ENCODE measurements at places on chromosomes 11 and 22.

- no peak for DNase-seq
Observed at GRCh38 chr11:72083414-72083813, 2.8 kb downstream of the LRRC51 start.

DNA sequence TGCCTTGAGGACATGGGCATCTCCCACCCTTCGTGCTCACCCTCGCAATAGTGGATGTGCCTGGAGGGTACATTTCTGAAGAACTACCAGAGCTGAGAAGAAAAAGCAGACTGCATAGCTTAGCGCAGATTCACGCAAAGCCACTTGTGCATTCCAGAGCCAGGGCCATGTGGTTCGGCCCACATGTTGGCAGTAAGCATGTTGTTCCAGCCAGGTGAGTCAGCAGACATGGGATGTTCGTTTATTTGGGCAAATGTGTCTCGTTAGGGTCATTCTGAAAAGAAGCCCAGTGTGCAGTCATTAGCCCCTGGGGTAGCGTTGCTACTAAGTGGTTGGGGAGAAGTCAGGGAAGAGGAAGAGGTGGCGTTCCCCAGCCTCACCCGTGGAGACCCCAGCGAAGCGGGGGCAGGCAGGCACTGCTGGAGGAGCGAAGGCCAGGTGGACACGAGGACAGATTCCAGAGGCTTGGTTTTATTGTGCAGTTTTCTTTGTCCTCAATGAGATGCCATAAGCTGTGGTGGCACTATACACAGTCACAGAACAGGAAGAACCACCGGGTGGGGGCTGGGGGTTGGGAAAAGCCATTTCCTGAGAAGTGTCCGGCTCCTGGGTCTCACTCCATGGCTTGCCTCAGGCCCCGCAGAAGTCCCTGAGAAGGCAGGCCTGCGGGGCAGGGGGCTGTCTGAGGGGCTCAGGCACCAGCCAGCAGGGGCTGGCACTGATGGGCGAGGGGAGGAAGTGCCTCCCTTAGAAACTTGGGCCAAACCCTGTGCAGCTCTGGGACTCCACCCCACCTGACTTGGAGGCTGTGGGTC is 5.0 kb downstream of the THY1 start:
- DNase-seq, result no peak

DNA sequence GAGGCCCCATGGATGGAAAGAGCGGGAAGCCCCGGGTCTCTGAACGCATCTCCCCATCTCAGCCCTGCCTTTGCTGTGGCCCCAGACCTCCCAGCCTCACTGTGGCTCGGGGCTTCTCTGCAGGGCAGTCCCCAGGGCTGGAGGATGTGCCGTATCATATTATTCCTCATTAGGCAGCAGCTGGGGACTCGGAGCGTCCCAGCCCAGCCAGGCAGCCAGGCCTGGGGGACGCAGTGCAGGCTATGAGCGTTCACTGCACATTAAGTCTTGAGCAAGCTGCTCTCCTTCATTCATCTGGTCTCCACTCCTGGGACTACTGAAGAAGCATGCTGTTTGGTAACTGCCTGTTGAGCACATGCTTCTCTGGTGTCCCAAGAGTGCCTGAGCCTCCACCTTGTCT is 226.8 kb upstream of the TBCEL start:
- DNase-seq, result no peak

DNA sequence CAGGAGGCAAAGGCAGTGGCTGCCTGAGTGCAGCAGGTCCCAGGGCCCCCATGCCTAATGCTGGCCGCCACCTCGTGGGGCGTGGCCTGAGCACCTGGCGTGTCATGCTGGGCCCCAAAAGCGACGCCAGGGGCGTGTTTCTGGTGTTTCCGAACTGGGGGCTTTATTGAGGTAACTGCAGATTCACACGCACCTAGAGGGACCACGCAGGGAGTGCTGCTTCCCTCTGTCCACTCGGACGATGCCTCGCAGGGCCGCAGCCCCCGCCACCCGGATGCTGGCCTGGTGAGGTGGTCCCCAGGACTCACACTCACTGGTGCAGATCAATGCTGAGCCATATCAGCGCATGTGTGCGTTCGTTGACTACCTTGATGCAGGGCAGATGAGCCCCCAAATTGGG is 736.2 kb downstream of the BRD1 start:
- DNase-seq, result no peak

- DNase-seq, result no peak
Observed at GRCh38 chr22:20533879-20534265, 26.5 kb downstream of the MED15 start.

DNA sequence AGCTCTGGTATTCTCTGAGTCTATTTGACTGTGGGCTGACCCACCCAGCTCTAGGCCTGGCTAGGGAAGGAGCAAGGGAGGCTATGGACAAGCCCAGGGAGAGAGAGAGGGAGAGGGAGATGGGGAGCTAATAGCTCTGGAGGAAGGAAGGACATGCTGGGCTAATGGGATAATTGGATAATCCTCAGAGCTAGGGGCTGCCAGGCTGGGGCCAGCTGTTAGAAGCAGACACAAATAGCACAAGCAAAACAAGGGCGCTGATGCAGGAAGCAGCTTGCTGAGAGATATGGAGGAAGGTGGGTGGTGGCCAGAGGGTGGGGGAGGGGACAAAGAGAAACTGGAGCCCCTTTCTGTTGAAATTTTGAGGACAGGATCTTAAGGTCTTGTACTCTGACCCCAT is 23.2 kb downstream of the ADORA2A start:
- no peak for DNase-seq

GRCh38 chr11:73219396-73220285 is 1.6 kb downstream of the P2RY2 start:
- DNase-seq, result no peak

- no peak for DNase-seq
Observed at GRCh38 chr11:102238391-102238821, 78.9 kb upstream of the BIRC3 start.

GRCh38 chr11:61777234-61778090 is 14.9 kb downstream of the TMEM258 start:
- DNase-seq, result no peak

DNA sequence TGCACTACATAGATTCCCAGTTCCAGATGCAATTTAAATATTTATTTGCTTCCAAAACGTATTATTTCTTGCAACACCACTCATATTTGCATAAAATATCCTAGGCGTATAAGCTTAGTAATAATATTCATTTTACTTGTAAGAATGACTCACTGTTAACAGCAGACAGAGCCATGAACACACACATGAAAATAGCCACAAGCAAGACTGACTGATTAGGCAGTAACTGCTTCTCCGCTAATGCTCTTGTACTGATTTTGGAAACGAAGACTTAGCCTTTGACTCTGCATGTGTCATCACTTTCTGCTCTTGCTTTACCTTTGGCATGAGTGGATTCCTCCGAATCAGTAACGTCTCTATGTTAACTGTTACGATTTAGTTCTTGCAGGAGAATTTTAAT is 6.0 kb downstream of the OR10Q1 start:
- DNase-seq, result no peak

GRCh38 chr22:46545086-46545792 is 7.8 kb upstream of the CELSR1 start:
- no peak for DNase-seq

- no peak for DNase-seq
Observed at GRCh38 chr11:94791216-94791889, 23.2 kb downstream of the AMOTL1 start.

DNA sequence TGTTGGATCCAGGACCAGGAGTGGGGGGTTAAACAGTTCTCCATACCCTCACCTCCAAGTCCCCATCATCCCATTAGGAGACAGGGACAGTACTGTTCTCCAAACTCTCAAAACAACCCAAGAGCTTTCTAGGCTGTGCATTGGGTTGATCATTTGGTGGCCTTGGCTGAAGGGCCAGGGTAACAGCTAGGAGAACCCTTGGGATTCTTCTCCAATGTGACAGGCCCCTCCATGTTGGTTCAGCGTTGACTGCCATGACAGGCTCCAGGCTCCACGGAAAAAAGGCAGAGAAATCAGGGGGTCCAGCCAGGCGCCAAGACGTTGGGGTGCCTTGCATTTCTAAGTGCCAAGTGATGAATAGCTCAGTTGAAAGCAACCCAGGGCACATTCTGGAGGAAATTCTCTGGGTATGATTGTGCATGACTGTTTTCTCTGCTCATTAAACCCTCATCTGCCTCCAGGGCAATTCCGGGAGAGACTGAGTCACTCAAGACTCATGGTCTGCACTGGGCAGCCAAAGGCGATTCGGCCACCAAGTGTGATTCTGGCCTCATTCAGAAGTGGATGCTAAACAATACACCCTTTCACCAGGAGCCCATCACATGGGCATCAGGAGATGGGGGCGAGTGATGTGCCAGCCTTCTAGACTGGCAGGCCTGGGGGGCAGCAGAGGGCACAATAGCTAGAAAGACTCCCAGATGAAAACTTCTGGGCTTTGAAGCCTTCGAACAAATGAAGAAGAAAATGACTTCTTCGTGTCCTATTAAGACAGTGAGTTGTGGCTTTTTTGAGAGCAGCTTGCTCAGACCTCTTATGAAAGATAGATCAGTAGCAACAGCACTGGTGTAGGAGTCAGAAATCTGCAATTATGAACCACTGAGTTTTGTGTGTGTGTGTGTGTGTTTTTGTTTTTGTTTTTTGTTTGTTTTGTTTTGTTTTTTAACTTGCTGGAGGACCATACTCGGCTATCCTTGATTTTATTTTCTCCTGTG is 27.7 kb downstream of the CD44 start:
- DNase-seq, result peak; percentile 49

DNA sequence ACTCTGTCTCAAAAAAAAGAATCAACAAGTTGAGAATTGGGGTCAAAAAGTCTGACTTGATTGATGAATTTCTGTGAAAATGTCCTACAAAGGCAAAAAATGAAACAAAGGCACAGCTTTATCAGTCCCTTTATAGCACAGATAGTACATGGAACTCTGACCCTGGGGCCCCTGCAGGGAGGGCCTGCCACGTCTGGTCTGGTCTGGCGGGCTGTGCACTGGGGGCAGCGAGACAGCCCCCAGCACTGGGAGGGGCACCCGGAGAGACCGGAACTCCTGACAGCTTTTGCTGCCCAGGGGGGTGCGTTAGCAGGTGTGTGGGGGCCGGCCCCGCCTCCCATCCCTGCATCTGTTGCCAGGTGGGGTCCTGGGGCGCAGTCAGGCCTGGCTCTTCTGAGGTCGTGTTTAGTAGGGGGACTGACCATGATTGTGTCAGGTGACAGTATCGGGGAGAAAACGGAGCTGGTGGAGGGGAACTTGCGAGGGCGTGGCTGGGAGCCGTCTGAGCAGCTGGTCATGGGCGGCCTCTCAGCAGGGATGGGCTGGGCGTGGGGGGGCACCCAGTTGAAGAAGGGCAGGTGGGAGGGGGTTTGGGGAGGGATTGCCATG is 51.7 kb downstream of the GRAMD4 start:
- DNase-seq, result no peak

DNA sequence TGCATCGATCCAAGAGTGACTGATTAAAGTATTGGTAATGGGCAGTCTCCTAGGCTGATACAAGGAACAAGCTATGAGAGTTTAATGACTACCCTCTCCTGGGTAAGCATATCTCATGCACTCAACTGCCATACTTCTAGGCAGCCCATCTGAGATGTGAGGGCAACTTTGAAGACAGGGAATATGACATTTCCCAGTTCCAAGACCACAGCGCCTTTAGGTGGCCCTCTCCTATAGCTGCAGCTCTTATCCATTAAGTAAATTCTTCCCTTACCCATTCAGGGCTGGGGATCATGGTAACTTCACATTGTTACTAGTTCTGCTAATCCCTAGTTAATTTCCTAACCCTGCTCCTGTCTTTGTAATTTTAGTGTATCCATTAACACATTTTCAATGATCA is 157.3 kb upstream of the CTSC start:
- DNase-seq, result no peak

- DNase-seq, result no peak
Observed at GRCh38 chr22:37211866-37212173, 457 bp downstream of the SSTR3 start.

DNA sequence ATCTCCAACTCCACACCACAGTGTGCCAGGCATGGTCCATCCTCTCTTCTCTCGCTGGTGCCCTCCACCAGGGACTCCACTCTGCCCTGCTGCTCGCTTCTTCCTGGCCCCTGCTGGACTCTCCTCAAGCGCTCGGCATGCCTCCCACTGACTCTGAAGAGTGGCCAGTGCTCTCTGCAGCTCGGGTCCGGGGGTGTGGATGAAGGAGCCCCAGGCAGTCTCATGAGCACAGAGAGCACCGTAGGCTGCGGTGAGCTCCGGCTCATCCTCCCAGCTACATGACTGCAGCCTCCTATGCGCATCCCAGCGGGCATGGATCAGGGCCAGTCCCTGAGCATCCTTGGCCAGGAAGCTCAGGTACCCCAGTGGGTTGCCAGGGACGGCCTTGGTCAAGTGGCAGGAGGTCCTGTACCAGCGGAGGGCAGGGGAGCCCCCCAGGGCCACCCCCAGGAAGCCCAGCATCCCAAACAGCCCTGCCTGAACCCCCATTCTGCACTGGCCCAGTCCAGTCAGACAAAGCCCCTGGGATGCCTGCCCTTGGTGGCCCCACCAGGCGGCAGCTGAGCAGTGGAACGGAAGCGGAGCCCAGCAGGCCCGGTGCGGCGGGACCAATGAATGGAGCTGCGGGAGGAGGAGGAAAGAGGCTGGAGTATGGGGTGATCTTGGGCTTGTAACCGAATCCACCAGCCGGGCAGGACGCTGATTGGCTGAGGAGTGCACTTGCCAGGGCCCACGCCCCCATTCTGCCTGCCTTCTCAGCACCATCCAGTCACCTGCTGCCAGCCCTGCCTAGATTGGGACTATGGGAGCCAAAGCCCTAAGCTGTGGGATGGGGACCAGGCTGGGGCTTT is at the start of gene PLA2G3:
PLA2G3 (minus strand) TSS at position 643 of the 851 bp plus-strand sequence; CDS start at position 489, 154 bp downstream.
- DNase-seq, result no peak

DNA sequence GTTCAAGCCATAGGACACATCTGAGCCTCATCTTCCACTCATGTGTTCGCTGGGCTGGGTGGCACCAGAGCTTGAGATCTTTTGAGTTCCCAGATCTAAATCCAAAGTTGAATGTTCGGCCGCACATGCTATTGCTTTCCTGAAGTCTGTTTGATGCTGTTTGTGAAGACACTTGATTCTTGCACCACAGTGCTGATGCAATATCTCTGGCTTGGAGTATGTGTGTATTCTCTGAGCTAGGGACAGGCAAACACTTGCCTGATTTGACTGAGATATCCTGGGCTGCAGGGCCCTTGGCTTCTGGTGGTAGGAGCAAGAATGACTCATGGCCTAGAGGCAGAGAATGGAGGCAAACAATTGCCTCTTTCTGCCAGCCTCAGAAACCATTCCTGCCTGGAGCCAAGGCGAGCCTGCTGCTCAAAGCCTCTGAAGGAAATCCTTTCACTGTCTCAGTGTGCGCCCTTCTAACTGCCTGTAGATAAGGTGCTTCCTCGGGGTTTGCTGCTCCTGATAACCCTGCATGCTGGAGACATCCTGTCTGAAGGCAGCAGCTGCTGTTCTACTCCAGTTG is 73.0 kb downstream of the CYB5R2 start:
- DNase-seq, result peak; percentile 39

- DNase-seq, result no peak
Observed at GRCh38 chr22:47355776-47356510, 593.5 kb downstream of the TBC1D22A start.

- no peak for DNase-seq
Observed at GRCh38 chr11:48005136-48005535, 24.8 kb downstream of the PTPRJ start.
